Glomerular endothelial cell (primary cell): ENCODE measurements at places on chromosomes 2 and 18. TPM values are rescaled to one million over a fixed set of nuclear protein-coding genes. Genes with fewer than 3 reads are reported as not detected.

The CYB5A gene
- 78.1 and 133 TPM in 2 replicates for total RNA-seq

GRCh38 chr2:212893216-212893615, 258.2 kb downstream of the IKZF2 start:
- no peak for DNase-seq

DNA sequence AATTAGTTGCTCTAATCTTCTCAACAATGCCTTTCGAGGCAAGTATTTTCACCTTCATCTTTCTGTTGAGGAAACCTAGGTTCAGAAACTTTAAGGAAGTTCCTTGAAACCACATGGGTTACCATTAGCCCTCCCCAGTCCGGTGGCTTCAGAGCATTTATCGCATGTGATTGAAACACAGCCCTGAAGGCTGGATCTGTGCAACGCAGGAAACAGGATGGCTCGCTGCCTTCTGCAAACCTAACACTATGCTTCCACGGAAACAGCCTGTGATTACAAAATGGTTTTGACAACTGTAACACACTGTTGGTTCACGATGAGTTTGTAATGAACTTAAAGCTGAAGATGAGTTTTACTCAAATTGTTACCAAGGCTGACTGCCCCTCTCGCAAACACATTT, 68.5 kb downstream of the EPB41L3 start:
- DNase-seq = no peak

GRCh38 chr2:30897539-30897938, 90.3 kb upstream of the CAPN13 start:
- no peak for DNase-seq

DNA sequence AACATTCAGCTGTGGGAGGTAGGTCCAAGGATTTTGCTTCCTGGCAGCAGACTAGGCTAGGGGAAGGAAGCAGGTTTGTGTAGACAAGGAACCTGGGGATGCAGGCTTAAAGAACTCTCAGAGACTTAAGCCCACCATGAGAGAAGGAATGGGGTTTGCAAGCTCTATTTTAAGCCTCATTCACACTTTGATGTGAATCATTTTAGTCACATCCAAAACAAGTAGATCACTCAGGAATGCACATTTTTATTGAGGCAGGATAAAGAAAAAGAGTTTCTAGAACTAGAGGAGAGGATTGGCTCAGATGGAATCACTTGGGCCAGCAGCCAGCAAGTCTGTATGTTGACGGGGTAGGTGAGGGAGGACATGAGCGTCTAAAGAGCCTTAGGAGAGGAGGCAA, 3.3 kb upstream of the NAPG start:
- no peak for DNase-seq

DNA sequence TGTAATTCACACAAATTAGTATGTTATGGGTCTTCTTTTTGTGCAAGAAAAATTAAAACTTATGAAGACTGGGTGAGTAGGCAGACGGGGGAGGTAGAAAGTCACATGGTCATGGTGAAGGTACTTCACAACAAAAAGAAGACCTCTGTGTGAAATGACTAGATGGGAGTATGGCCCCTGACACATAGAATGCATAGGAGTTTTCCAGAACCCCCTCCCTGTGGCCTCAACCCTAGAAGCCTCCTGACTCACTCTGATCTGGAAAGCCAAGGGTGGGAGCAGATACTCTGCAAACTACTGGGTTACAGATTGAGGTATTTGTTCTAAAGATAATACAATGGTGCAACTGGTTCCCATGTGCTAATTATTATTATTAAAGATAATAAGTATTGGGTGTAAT, 23.2 kb downstream of the SATB2 start:
- DNase-seq = no peak

GRCh38 chr2:12858786-12859185, 142.1 kb downstream of the TRIB2 start:
- DNase-seq = no peak

DNA sequence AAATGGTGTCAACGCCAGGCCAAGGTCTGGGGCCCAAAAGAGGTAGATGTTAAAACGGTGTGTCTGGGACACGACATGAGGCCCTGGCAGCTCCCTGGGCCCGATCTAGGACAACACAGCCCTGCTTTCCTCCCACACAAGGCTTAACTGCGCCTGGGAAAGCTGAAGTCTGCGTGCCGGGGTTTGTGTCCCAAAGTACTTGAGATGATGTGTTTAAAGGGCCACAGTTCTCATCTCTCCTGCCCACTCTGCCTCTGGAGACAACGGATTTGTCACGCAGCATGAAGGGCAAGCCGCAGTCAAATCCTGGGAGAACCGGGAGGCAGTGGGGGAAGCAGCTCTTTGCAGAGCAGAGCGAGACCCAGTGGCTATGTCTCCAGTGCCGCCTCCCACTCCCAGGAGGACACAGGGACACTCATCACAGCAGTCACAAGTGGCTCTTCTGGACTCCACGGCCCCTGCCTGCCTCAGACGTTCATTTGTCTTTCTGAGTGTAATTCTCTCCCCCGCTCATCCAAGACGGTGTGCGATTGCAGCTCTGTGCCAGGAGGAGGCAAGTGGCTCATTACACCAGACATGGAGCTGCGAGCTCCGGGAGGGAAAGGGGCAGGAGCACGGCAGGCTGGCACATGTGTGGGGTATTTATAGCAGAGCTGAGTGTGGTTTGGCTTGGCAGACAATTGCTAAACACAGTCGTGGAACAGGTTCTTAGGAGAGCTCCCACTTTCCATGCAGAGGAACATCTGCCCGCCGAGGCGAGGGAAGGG, 57.7 kb upstream of the SEMA4C start:
- no peak for DNase-seq

- no peak for DNase-seq
Observed at GRCh38 chr18:78538669-78539440, 440.8 kb upstream of the SALL3 start.

DNA sequence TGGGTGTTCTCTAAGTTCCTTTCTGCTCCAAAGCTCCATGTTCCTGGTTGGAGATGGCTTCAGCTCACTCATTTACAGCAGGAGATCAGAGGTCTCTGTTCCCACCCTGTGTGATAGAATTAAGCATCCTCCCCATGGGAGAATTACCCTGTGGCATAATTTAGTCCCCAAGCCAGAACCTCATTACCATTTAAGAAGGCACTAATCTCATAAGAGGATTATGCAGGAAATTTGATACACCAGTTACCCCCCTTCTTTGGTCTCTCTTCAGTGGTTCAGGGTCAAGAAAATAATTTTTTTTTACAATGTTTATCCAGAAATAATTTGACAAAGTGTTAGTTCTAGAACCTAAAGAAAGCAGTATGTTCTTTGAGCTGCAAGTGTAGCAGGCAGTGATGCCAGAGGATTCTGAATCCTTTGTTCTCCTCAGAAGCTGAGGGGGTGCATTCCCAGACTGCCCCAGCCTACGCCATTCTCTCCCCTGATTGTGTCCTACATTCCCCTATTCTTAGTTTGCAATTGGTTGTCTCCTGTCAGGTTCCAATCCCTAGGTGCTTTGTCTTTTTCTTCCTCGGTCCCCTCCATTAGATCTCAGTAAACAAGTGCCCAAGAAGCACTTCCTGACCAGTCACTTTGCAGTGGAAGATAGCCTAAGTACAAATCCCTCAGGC, 163.6 kb downstream of the PRKCE start:
- DNase-seq = no peak

DNA sequence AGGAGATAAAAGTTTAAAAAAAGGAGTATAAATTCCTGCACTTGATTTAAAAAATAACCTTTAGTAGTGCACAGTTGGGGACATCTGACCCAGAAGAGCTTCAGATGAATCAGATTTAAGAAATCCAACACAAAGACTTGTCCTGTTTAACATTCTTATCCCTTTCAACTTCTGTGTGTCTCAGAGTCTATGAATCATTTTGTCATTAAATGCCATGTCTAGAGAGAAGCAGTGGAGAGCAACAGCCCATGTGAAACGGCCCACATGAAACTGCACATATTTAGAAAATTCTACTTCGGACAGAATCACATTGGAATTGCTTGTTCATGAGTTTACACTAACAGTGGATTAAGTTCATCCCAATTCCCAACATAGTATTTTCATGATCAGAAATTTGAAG, 278.6 kb downstream of the SLC8A1 start:
- DNase-seq = no peak
